NCI-H1417 (cell line): ENCODE measurements at places on chromosomes 12 and 14.

GRCh38 chr12:104462931-104463339, 6.2 kb downstream of the CHST11 start:
- DNase-seq = no peak

- no peak for DNase-seq
These were observed 6.4 kb downstream of the TMEM121 start for GRCh38 chr14:105532735-105533141.

DNA sequence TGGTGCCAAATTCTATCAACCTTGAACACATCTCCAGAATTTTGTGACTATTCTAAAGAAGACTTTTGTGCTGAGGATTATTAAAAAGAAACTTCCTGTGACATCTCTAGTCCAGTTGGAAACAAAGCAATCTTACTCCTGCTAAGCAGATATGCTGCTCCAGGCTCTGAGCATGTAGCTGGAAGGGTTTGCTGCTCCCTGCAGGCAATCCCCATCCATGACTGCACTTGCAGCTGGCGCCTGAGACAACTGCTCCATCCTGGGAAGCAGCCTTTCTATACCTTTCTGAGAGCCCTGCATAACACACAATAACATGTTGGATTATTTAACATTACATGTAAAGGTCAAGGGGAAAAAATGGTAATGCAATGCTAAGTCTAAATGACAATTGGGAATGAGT, 105.1 kb downstream of the NDUFA12 start:
- DNase-seq = no peak

DNA sequence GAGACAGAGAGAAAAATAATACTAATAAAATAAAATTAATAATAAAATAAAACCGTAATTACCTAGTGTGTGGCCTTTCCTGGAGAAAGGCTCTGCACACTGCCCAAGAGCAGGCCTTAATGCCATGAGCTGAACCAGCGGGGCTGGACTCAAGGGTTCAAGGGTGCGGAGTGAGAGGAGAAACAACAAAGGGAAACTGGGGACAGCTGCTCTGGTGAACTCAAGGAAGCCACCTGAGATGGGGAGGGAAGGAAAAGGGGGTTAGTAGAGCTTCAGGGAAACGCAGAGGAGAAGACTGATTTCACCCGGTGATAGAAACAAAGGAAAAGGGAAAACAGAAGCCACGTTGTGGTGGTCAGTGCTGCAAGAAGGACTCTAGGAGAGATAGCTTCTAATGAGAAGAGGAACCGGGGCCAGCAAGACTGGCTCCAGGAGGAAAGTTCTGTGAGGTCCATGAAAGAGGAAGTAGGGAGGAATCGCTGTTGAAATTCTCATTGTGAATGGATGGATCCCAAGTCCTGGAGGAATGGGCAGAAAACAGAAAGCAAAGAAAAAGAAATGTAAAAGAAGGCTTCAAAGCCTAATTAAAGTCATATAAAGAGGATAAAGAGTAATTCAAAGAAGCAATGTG, 48.3 kb upstream of the BCL2L14 start:
- DNase-seq = no peak

- DNase-seq = no peak
These were observed 106.2 kb upstream of the MAX start for GRCh38 chr14:65208548-65208947.

GRCh38 chr12:54678131-54678530, 30.0 kb upstream of the DCD start:
- DNase-seq = no peak

DNA sequence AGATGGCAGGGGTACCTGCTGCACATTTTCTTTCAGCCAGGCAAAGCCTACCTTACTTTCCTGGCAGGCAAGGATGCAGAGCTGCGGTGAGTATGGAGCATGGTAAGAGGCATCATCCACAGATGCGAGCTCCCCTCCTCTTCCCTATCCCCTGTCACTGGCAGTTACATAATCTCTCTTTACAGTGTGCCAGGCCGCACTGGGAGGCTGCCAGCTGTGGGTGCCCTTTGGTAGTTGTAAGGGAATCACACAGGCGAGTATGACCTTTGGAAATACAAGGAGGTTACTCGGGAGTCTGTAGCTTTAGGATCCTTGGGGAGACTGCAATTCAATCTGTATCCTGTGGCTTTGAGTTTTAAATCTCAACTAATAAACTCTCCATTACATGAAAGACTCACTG, 132.5 kb downstream of the KTN1 start:
- DNase-seq = no peak

- no peak for DNase-seq
These were observed 1.0 kb downstream of the SMARCD1 start for GRCh38 chr12:50086148-50086547.

DNA sequence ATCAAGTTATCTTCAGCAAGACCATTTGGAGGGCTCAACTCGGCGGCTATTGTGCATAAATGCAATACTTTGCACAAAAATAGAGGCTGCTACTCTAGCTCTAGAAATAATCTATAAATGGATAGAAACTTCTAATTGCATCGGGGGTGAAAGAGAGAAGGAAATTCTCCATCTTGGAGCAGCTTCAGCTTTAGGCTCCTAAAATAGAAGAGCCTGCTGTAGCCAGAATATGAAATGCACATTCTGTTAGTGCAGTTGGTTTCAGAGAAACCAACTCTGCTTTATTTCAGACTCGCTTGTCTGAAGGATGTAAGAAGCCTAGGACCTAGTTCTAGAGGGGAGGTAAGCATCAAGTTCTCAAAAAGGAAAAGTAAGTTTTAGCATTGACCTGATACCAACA, 38.1 kb downstream of the SNRPF start:
- DNase-seq = no peak

DNA sequence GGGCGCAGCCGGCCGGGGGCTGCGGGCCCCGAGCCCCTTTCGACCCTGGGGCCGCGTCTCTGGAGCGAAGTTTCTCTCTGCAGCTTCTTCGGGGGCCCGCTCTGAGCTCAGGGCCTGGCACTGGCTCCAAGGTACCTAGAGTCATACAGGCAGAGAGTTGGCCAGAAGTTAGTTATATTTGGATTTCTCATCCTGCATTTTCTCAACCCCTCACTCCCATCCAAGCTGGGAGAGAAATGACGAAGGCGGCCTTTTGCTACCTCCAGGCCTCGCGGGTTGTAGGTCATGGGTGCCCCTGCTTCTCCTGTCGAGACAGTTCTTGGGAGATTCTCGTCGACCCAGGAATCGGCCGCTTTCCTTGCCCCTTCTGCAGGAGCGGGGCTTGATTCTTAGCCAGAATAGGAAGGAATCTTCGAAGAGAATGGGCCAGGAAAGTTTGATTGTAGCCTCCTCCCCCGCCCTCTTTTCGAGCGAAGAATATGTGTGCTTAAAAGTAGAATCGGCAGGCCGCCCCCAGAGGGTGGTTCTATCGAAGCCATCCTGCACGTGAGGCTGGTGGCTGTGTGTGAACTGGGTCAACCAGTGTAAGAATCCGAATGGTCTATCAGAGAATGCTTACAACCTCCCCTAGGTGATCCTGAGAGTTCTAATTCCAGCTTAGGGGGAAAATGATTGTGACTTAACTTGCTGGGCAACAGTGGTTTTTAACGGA, 785 bp downstream of the MLEC start:
- peak; percentile 54 for DNase-seq

GRCh38 chr12:120951-121350, 54.4 kb downstream of the IQSEC3 start:
- DNase-seq = no peak

DNA sequence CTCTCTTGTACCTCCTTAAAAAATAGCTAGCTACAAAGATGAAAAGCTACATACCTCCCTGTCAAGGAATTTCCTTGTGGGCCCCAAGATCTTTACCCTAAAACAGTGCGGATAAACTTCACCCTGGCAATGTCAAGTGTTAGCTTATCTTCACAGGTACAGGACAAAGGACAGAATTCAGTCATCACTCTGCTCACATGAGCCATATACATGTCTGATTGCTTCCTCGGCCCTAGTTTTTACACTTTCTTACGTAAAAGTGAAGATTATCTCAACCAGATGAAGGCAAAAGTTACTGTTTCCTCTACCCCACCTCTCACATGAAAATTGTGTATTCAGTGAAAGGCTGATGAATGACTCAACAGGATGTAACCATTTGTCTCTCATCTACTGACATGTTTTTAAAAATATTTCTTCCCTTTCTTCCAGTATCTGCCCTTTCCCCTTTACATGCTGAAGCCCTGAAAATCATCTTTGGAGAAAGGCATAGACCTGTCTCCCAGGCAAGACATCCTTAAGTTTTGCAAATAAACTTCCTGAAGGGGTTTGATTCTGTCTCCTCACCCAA, 890.1 kb downstream of the GALC start:
- no peak for DNase-seq

DNA sequence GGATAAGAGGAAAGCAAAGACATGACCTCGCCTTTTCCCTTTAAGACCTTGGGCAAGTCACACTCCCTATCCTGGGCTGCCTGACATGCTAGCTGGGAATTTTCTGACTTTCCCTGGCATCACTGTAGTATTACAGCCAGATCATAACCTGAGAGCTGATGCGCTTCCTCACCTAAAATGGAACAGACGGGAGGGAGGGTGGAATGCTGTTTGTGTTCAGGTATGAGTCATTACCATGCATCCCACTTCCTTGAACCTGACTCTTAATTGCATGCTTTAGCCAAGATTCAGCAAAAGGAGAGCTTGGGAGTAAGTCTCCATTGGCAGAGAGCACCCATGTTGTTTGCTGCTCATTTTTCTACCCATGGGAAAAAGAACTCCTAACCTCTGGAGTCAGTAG, 156.5 kb downstream of the KCNK10 start:
- no peak for DNase-seq

DNA sequence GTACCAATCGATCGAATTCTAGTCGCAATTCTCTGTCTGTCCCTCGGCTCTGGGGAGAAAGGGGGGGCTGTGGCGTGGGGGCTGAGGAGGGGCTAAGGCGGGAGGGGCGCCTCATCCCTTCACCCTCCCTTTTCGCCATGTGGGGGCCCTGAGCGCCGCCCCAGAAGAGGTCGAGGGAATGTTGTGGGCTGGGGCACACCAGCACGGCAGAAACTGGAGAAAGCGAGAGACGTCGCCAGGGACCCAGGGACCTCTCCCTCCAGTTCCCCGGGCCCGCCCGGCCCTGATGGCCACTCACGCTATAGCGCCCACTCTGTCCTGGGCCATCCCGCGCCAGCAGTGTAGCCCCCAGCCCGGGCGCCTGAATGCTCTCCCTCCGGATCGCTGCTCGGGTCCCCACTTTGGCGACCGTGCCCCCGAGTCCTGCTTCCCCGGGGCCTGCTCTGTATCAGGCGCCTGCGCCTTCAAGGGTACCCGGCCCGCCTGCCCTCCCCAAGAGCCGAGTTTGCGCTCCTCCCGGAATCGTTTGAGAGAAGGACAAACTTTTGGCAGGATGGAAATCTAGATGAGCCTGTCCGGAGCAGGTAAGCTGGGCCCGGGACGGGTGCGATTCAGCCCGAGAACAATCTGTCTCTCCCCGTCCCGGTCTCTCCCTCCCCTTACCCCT, 62.6 kb downstream of the SMUG1 start:
- no peak for DNase-seq

DNA sequence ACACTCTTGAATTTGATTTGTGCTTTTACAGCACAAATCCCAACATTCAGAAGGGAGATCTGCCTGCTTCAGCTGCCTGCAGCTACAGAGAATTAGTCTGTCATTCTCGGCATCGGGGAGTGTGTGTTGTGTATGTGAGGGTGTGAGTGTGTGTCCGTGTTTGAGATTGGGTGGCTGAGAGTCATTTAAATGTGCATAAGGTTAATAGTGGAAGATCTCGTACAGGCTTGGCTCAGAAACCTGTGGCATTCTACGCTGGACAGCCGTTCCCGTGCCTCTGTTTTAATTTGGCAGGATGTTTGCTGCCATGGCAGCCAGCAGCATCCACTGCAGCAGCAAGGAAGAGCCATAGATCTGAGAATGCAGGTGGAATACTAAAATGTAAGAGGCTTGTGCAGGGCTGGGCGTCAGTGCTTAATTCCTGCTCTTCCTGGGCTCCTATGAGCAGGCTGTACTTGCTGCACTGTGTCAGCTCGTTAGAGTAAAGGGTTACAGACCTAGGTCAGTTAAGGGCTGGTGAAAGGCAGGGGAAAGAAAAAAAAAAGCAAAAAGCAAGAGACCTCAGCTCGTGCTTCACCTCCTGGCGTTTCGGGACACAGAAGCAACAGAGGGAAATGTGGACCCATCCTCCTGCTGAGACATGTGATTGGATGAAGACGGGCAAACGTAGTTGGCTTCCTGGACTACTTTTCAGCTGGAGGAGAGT, 205.4 kb downstream of the NAV3 start:
- DNase-seq = peak; percentile 77

DNA sequence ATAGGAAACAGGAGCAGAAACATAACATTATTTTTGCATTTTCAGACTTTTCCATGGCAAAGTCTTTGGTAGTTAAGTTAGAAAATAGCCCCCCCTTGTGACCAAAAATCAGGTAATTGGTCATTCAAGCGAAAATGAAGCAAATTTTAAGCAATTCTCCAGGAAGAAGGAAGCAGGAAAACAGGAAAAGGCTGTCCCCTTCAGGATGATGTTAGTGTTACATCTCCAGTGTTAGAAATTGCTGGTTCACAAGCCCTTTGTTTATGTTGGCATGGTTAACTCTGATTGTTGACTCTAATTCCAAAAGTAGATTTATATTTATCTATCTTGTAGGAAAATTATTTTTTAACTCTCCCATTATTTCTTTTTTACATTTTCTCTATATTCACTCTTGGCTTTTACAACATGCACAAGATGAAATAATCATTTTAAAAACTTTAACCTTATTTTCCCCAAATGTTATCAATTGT, 18.8 kb upstream of the GAS2L3 start:
- peak; percentile 95 for DNase-seq

DNA sequence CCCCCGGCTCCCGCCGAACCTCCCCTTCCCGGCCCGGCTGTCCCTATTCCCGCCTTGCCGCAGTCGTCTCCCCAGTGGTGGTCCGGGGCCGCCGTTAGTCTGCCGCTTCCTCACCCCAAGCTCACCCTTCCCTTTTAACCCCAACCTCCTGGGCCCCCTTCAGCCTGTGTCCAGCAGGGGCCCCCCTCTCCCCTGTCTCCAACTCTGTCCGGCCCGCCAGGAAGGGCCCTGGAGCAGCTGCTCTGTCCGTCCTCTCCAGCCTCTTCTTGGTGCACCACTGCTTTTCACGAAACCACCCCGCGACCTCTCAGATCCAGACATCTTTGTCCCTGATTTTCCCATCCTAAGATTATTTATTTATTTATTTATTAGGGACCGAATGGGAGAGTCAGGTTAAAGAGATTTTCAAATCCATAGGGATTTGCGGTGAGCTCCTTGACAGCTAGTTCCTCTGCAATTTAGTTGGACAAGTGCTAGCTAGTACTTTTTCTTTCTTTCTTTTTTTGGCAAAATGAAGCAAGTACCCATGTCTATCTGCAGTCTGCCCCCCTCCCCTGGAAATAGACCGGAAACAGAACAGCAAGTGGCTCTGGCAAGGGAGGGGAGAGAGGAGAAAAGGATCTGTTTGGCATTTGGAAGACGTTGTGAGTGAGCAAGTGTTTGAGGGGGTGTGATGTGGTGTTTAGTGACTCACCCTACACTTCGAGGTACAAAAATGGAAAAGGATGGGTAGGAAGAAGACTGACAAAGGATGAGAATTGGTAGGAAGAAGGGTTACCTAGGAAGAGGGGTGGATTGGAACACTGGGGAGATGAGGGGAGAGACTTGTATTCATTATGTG, 632 bp downstream of the UBR7 start:
- no peak for DNase-seq
